ENCODE measurements at places on chromosomes 5 and 9.
A peak's percentile ranks its signal among the peaks of the same experiment; 100 is the strongest.

GRCh38 chr5:157252711-157253465, 13.0 kb upstream of the CYFIP2 start:
- peak; percentile 8 for DNase-seq

GRCh38 chr9:75979362-75979761, 88.9 kb downstream of the PCSK5 start:
- no peak for DNase-seq

DNA sequence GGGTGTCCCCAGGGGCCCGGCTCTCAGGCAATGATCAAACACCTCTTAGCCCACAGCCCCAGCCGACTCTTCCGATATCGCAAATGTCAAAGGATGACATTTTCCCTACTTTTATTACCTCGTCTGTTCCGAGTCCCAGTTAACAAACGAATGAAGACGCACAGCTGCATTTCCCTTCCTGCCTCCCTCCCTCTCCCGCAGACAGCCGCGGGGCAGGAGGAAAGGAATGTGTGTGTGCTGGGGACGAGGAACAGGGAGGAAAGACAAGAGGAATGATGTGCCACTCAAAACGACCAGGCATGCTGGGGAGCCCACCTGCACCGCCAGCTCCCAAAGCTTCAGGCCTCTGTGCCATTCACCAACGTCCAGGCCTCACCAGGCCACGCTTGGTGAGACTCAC, 125.9 kb upstream of the SARDH start:
- DNase-seq: no peak

- DNase-seq: no peak
Observed at GRCh38 chr5:133506181-133506580, 106.2 kb downstream of the FSTL4 start.

DNA sequence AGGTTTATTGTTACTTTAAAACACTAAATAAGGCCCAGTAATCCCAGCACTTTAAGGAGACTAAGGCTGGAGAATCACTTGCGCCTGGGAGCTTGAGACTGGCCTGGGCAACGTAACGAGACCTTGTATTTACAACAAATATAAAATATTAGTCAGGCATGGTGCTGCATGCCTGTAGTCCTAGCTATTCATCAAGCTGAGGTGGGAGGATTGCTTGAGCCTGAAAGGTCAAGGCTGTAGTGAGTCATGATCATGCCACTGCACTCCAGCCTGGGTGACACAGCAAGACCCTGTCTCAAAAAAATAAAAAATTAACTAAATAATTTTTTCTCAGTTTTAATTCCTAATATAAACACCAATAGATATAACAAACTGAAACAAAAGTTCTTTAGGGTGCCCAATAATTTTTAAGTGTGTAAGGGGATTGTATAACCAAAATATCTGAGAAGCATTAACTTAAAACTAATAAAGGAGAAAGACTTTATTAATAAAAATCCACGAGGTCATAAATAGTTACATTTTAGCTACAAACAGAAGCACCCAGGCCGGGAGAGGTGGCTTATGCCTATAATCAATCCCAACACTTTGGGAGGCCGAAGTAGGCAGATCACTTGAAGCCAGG, 32.7 kb downstream of the FAM13B start:
- no peak for DNase-seq

DNA sequence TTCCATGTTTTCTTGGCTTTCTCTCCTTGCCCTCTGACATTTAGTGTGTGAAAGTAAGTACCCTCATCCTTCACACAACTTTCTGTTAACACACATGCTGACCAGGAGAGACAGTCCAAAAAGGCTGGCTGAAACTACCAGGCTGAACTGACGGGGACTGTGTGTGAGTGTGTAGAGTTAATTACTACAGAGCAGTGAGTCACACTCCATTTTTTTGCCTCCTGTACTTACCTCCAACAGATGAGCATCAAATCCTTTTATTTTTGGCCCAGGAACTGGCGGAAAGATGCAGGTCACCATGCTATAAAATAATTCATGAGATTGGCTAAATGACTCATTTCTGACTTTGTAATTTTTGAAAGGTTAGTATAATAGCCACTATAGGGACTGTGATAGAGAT, 20.2 kb upstream of the AGXT2 start:
- no peak for DNase-seq

- DNase-seq: peak; percentile 94
Observed at GRCh38 chr5:141821430-141821925, 56.7 kb downstream of the PCDH1 start.

GRCh38 chr5:9362600-9362999, 183.3 kb downstream of the SEMA5A start:
- no peak for DNase-seq

- DNase-seq: no peak
Observed at GRCh38 chr5:110665184-110665726, 61.2 kb downstream of the TMEM232 start.

DNA sequence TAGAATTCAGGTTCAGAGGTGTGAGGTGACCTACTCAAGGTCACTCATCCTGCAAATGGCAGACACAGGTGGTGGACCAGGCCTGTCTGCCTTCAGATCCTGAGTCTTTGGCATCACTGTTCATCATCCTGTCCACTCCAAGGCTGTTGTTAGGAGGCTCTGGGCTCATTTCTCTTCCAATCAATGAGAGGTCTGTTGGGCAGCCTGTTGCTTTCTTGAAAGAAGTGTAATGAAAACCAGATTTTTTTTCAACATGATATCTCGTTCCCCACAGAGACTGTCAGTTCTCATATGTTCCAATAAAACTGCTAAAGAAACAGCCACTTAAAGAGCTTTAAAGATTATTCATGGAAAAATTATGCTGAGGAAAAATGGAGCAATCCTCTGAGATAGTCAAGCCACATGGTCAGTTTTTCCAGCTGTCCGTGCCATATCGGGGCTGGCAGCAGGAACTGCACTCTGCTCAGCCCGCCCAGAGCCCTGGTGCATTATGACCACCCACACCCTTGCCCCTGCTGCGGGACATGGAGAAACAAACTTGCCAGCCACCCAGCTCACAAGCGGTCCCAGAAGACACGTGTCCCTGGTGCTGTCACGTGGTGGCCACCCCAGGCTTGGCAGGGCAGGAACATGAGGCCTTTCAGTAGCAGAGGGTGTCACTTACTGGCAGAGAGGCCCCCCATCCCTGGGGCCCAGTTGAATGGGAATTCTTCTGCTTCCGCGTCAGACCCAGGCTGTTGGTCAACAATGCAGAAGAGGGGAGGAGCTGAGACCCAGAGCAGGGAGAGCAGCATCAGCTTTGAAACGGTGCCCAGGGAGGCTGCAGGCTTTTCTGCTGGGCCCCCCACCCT, 63.7 kb upstream of the ANGPTL2 start:
- peak; percentile 95 for DNase-seq

- DNase-seq: no peak
Observed at GRCh38 chr9:121133104-121133816, 58.5 kb downstream of the CNTRL start.

- no peak for DNase-seq
Observed at GRCh38 chr9:108546215-108546614, 309.6 kb downstream of the ACTL7B start.

DNA sequence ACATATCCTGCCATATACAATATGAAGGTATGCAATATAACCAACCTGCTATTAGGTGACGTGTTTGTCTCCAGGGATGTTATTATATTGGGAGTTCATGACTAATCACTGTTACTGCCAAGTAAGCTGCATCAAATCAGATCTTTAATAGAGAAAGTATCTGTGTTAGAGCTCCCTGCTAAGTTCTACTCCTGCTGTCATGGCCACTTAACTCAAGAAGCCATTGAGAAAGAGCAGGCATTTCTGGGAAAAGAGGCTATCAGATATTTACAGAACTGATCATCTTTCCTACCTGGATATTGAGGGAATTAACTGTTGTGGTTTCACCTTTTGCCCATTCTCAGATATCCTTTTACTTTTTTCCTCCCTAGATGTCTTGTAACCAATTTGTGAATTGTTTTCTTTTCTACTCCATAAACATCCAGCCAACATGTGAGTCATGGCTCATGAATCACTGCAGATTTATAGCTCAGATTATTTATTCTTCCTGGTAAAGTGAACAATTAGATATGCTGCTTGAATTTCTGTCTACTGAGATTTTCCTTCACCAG, 634.8 kb upstream of the FAM174A start:
- DNase-seq: no peak

GRCh38 chr5:119105971-119106370, 35.1 kb downstream of the DMXL1 start:
- no peak for DNase-seq

- DNase-seq: no peak
Observed at GRCh38 chr9:78030553-78031443, 813 bp downstream of the GNAQ start.

GRCh38 chr5:109996246-109996645, 306.5 kb downstream of the MAN2A1 start:
- no peak for DNase-seq

DNA sequence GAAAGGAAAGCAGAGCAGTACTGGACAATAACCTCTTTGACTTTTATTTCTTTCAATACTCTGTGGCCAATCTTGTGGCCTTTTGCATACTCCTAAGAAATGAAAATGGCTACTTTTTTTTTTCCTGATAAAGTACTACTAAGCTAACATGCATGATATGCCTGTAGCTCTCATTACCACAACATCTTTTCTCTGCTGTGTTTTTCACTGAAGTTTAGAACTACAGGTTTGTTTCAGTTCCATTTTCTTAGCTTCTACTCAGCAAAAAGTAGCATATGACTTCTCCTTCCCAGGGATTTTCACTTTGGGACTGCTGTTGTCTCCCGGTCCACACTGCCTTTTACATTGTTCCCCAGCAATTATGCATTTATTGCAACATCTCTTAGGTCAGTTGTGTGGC, 204.0 kb downstream of the KCTD16 start:
- DNase-seq: no peak

DNA sequence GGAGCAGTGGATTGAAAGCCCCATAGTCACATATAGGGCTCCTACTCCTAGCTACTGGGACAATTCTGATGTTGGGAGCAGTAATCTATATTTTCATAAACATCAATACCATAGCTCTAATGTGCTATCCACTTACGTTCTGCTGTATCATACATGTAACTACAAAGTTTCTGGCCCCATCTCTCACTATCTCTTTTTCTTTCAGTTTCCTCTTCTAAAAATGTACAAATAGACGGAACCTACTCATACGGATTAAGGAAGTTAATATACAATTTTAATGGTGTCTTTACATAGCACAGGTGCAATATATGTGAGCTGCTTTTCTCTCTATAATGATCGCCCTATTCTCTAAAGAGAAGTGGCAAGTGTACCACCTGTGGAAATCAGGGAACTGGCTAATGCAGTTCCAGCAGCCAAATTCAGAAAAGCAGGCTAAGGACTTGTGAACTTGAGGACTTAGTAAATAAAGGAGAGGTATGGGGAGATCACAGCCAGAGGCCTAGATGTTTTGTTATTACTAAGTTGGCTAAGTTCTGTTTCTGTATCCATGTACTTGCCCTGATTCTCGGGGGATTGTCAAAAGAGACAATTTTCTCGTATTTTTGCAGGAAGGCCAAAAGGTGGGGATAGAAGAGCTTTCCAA, 1021.9 kb downstream of the CDH12 start:
- no peak for DNase-seq

- DNase-seq: no peak
Observed at GRCh38 chr5:169036079-169036805, 264.7 kb downstream of the SLIT3 start.

- DNase-seq: no peak
Observed at GRCh38 chr5:175867587-175868347, 3.6 kb upstream of the CPLX2 start.

DNA sequence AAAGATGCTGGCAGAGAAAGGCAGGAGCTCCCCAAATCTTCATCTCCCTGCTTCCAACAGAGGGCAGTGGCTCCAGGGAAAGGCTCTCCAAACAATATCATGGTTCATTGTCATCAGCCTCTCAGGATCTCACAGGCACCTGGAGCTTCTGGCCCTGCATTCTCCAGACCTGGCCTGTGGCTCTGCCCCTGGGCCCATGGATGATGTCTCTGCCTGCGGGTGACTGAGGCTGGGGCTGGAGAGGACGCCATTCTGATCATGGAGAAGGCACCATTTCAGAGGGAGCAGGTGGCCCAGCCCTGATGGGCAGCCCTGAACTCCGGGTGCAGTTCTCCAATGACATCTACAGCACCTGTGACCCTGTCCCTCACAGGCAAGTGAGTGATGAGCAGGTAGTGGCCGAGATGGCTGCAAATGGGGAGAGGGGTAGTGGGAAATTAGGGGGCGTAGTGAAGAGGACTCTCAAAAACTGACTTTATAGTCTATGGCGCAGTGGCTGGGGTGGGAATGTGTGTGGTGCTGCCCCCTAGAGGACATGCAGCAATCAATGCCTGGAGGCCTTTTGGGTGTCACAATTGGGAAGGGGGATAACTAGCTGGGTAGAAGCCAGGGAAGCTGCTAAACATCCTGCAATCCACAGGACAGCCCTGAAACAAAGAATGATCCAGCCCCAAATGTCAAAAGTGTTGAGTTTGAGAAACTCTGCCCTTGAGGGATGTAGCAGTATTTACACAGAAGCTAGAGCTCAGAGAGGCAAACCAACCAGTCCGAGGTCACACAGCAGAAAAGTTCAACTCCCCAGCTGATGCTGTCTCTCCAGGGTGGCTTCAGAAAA, 3.2 kb downstream of the SH3PXD2B start:
- DNase-seq: no peak

DNA sequence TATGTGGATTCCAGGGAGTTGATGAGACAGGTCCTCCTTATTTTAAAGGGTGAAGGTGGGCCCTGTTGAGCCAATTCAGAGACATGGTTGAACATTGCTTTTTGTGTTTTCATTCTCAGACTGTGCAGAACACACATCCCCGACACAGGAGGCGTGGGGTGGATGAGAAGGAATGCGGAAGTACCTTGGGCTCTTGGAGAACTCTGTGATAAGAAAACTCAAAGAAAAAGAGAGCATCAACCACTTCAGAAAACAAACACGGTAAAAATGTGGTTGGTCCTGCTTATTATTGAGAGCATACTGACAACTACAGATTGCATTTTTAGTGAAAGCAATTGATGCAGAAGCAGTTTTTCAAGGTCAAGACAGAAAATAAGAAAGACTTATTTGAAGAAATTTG, 659.8 kb downstream of the IRX1 start:
- DNase-seq: no peak

- DNase-seq: no peak
Observed at GRCh38 chr9:90421786-90422185, 220.8 kb downstream of the DIRAS2 start.

GRCh38 chr5:42268630-42269029, 154.6 kb upstream of the GHR start:
- peak; percentile 21 for DNase-seq

DNA sequence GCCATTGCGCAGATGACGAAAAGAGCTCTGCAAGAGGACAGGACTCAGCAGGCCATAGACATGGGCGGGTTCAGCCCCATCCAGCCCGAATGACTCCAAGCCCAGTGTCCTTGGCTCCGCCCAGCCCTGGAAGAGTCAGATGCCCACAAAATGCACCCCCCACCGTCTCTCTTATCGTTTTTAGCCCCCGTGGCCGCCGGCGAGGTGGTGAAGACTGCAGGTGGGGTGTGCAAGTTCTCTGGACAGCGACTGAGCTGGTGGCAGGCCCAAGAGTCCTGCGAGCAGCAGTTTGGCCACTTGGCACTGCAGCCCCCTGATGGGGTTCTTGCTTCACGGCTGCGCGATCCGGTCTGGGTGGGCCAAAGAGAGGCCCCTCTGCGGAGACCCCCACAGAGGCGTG, 2.1 kb downstream of the ADGRD2 start:
- no peak for DNase-seq
